NCI-H460 (cell line): ENCODE measurements at places on chromosomes 11 and 22.
A peak's percentile ranks its signal among the peaks of the same experiment; 100 is the strongest.

DNA sequence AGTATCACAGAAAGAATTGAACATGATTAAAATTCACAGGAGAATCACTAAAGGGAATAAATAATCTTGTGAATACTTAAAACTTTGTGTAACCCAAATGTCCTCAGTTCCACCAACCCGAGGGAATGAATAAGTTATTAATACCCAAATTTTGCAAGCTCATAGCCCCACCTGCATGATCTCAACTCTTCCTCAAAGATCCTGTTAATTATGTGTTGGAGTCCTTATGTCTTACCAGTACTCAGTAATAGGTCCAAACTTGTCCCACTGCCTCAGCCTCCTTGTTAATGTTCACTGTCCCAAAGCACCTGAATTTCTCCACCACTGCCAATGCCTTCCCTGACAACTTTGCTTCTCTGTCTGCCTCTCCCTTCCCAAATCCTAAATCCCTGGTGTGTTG, 46.1 kb upstream of the ME3 start:
- DNase-seq = no peak

- no peak for DNase-seq
Observed at GRCh38 chr22:31075961-31076360, 5.2 kb upstream of the SMTN start.

DNA sequence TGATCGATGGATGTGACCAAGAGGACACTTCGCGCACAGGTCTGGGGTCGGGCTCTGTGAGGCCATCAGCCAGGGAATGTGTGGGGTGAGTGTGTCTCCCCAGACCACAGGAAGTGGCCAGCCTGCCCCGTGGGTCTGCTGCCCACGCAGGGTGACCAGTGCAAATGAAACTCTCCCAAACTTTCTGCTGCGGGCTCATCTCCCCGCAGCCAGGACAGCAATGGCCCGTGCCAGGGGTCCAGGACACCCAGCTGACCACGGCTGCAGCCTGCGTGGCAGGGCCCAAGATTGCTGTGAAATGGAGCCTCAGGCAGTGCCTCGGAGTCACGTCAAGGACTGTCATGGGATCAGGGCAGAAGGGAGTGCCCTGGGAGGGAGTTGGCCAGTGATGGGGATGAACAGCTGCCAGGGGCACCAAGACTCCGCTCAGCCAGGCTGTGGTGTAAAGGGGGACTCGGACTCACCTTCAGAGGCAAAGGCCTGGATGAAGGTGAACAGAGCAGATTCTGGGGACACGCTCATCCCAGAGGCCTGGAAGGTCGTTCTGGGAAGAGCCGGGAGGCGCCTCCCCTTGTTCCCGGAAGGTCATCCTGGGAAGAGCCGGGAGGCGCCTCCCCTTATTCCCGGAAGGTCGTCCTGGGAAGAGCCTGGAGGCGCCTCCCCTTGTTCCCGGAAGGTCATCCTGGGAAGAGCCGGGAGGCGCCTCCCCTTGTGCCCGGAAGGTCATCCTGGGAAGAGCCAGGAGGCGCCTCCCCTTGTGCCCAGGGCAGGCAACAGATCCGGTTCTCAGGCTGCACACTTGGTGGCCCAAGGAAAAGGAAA, 252.6 kb downstream of the BRD1 start:
- DNase-seq = no peak

GRCh38 chr11:123977731-123978347, at the start of gene OR10S1:
Gene OR10S1 (minus strand): TSS chr11:123977781. CDS start chr11:123977664, 117 bp downstream.
- peak; percentile 7 for DNase-seq

DNA sequence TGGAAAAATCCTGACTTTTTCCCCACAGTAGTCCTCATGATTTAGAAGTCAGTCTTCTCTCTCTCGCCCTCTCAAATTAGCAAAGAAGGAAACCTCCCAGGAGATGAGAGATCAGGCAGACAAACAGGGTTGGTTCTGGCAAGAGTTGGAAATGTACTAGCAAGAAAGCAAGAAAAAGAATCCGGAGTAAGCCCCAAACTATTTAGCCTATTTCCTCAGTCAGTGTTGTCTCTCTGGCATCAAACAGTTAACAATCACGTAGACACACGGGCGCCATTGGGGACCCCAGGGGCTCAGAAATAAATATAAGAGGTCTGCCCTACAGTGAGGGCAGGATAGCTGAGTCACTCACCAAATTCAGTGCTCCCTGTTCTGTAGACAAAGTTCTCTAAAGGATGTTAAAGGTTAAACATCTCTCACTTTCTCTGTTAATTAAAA, 4.7 kb downstream of the C11orf52 start:
- no peak for DNase-seq

GRCh38 chr11:61045271-61045670, 57.0 kb upstream of the CD5 start:
- DNase-seq = no peak

DNA sequence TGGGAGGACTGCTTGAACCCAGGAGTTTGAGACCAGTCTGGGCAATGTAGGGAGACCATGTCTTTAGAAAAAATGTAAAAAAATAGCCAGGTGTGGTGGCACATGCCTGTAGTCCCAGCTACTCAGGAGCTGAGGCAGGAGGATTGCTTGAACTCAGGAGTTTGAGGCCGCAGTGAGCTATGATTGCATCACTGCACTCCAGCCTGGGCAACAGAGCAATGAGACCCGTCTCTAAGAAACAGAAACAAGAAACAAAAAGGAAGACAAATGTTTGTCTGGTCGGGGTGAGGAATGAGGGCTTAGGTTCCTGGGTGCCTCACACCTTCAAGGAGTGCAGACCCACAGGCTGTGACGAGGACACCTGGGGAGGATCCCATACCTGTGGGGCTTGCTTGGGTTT, 191.9 kb downstream of the CEP164 start:
- no peak for DNase-seq
